ENCODE measurements at places on chromosomes 6 and 20. TPM values are rescaled to one million over a fixed set of nuclear protein-coding genes. Genes with fewer than 3 reads are reported as not detected.

DNA sequence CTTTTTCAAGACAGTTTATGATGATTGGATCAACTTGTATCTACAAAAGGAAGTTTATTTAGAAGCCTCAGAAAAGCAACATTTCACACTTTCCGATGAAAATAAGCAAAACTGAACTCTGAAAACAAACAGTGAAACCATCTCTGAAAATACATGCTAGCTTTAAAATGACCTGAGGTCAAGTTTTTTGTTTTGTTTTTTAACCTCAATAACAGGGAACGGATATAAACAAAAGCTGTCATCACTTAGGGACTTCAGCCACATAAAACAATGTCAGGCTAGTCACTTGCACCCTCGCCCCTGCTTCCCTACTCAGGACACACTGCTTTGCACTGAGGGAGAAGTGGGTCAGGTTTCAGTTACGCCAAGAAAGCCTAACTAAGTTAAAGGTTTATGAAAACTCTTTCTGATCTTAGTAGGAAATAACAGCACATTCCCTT is 11.6 kb downstream of the BACH2 start:
- no peak for DNase-seq
- H3K4me3 ChIP-seq: peak overlapping the region; percentile 71
- peaks cover 21% of the 10 kb centered on the region for H3K4me1 ChIP-seq
- peak overlapping the region; percentile 94 for H3K27ac ChIP-seq

DNA sequence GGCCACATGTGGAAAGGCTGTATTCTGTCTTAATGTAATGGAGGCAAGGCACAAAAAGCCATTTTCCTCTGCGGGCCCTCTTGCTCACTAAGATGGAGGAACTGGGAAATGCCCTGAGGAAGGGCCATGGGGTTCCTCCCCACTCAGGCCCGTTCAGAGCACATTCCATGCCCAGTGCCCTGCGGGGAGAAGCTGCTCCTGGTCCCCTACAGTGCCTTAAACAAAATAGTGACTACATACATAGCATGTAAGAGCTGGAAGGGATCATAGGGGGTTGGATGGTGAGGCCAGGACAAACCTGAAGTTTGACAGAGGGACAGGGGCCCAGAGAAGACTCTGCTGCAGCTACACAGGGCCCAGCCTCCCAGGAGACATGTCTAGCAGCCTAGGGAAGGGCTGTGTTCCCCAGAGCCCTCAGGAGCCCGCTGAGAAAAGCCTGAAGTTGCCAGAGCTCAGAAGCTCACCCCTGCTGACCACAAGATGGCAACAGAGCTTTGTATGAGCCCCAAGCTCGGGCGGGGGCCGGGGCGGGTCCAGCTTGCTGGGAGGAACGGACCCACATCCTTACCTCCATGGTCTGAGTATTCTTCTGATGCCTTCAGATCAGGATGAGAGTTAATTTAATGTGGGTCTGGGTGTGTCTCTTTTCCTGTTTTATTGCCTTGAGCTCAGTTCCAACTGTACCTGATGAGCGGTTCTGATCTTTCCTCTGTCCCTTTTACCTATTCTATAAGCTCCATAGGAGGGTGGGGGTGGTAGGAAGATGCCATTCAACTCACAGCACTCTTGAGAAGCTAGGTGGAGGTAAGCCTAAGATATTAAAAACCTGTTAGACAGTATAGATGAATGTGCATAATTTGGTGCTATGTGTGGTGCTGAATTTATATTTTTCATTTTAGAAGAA is 242.9 kb downstream of the CDC5L start:
- no peaks in the 10 kb centered on the region for H3K27me3 ChIP-seq
- H3K36me3 ChIP-seq: no peaks in the 10 kb centered on the region
- DNase-seq: no peak
- H3K4me1 ChIP-seq: peaks cover 13% of the 10 kb centered on the region

Gene PI3
- total RNA-seq: not detected

Gene DEFB124
- not detected for total RNA-seq

Gene DLK2
- total RNA-seq: not detected

Gene TASP1
- total RNA-seq: 9.0 TPM

- H3K27ac ChIP-seq: peak overlapping the region; percentile 44
- no peaks in the 10 kb centered on the region for H3K27me3 ChIP-seq
- no peak for DNase-seq
- H3K4me1 ChIP-seq: no peaks in the 10 kb centered on the region
- peaks cover 37% of the 10 kb centered on the region for H3K36me3 ChIP-seq
- no peak overlapping the region for H3K4me3 ChIP-seq
These were observed 46.1 kb downstream of the MYH7B start for GRCh38 chr20:35001596-35002362.

Gene PRDM13
- not detected for total RNA-seq

Gene ARMC12
- 1.3 TPM for total RNA-seq

GRCh38 chr6:41637194-41638001 is 870 bp upstream of the MDFI start:
- H3K36me3 ChIP-seq: peaks cover 4% of the 10 kb centered on the region
- DNase-seq: no peak
- H3K4me1 ChIP-seq: peaks cover 67% of the 10 kb centered on the region
- H3K27me3 ChIP-seq: no peaks in the 10 kb centered on the region

DNA sequence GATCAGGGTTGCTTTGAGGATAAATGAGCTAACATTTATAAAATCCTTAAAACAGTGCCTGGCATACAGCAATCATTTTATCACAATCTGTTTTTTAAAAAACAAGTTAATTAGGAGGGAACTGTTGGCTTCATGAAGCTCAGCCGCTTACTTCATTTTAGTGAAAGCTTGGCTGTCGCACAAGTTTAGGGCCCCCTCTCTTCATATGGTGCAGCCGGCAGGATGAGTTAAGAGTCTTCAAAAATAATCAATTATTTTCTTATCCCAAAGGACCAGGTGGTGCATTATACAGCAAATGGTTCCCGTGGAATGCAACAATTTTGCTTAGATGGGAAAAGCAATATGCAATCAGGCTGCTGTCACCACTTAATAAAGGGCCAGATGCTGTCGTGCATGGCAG is 57.4 kb upstream of the PROKR2 start:
- no peaks in the 10 kb centered on the region for H3K36me3 ChIP-seq
- H3K27ac ChIP-seq: no peak overlapping the region
- H3K4me3 ChIP-seq: no peak overlapping the region
- DNase-seq: no peak
- H3K27me3 ChIP-seq: no peaks in the 10 kb centered on the region
- H3K4me1 ChIP-seq: no peaks in the 10 kb centered on the region

DNA sequence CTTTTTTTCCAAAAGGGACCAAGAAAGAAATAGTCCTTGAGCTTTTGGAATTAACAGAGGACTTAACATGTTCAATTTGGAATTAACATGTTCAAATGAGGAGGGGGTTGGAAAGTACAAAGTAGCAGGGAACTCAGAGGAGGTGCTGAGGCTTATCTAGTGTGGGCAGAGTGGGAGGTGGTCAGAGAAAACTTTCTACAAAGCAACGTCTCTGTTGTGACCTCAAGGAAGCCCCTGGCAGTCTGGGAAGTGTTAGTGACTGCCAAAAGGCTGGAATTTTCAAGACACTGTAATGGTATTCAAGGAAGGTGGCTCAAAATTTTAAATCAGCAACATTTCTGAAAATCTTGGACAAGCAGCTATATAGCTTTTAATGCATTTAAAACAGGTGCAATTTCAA is 7.3 kb downstream of the ECI2 start:
- no peaks in the 10 kb centered on the region for H3K27me3 ChIP-seq
- no peak overlapping the region for H3K27ac ChIP-seq
- H3K4me1 ChIP-seq: peaks cover 16% of the 10 kb centered on the region
- H3K36me3 ChIP-seq: peaks cover 61% of the 10 kb centered on the region
- no peak for DNase-seq

DNA sequence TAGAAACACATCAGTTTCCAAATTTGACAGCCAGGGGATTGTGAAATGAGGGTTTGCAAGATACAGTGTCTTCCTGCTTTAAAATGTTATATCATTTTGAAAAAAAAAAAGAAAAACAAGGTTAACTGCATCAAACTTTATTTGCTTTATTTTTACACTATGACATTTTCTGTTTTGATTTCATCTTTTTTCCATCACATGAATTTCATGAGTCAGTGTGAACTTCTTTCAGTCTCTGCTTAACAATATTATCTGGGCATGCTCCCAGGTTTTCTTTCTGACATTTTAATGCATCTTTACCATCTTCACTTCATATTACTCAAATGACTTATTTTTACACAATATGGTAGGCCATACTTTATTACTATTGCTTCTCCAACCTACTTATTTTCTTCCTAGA is 1.9 kb downstream of the NCOA7 start:
- peak overlapping the region; percentile 87 for H3K27ac ChIP-seq
- peak overlapping the region; percentile 85 for H3K4me3 ChIP-seq
- DNase-seq: no peak
- peaks cover 55% of the 10 kb centered on the region for H3K4me1 ChIP-seq
- peaks cover 7% of the 10 kb centered on the region for H3K36me3 ChIP-seq

Gene NCR2
- total RNA-seq: not detected

Gene SCRT2
- total RNA-seq: not detected

GRCh38 chr20:48728042-48728825 is 99.6 kb downstream of the PREX1 start:
- H3K4me3 ChIP-seq: no peak overlapping the region
- H3K36me3 ChIP-seq: peaks cover 11% of the 10 kb centered on the region

Gene HMGCLL1
- not detected for total RNA-seq

Gene ARMH2
- not detected for total RNA-seq

- peak; percentile 85 for DNase-seq
- peak overlapping the region; percentile 82 for H3K27ac ChIP-seq
- no peaks in the 10 kb centered on the region for H3K27me3 ChIP-seq
- peaks cover 11% of the 10 kb centered on the region for H3K36me3 ChIP-seq
- H3K4me3 ChIP-seq: peak overlapping the region; percentile 90
These were observed 1.2 kb downstream of the AKAP12 start for GRCh38 chr6:151240791-151241642.

DNA sequence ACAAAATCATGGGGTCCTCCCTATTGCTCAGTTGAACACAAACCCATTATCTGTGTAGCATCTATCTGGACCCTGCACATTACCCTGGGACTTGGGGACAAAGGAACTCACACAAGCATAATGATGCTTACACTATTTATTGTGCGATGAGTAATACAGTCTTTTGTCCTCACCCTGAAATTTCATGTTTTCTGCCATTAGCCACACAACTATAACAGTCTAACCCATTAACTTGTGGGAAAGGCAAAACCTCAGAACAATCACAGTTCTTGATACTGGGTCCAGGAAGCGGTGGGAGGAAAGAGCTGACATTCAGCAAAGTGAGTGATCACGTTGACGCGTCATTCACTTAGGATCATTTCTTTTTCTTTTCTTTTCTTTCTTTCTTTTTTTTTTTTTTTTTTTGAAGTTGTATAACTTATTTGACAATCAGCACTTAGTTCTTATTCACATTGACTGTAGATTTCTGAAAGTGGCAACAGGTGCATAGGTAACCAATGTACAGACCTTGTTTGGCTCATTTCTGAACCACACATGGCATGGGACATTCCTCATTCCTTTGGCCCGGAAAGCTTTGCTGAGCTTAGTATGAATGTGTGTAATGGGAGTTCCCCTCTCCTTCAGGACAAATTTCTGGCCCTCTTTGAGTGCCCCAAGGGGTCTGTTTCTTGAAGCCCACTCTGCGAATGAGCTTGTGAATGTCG is 94.8 kb upstream of the CNKSR3 start:
- DNase-seq: no peak
- no peaks in the 10 kb centered on the region for H3K27me3 ChIP-seq
- no peak overlapping the region for H3K4me3 ChIP-seq
- H3K27ac ChIP-seq: no peak overlapping the region
- H3K36me3 ChIP-seq: no peaks in the 10 kb centered on the region

- DNase-seq: no peak
- H3K27ac ChIP-seq: no peak overlapping the region
- H3K4me1 ChIP-seq: peaks cover 34% of the 10 kb centered on the region
These were observed 264.1 kb downstream of the CDC5L start for GRCh38 chr6:44651604-44652003.

Gene XRN2
- 67.0 TPM for total RNA-seq

Gene SNAI1
- 13.0 TPM for total RNA-seq

GRCh38 chr6:71088166-71088565 is 131.3 kb upstream of the B3GAT2 start:
- no peak for DNase-seq
- H3K4me3 ChIP-seq: no peak overlapping the region
- H3K4me1 ChIP-seq: peaks cover 6% of the 10 kb centered on the region
- no peaks in the 10 kb centered on the region for H3K36me3 ChIP-seq
- no peak overlapping the region for H3K27ac ChIP-seq

Gene EIF2S2
- total RNA-seq: 87.9 TPM

Gene COL9A3
- total RNA-seq: 1.7 TPM

Gene ZSCAN31
- 6.2 TPM for total RNA-seq

- no peak for DNase-seq
- no peak overlapping the region for H3K27ac ChIP-seq
- H3K36me3 ChIP-seq: no peaks in the 10 kb centered on the region
These were observed 2.4 kb downstream of the TCF21 start for GRCh38 chr6:133891149-133891926.

Gene RIPOR2
- 4.8 TPM for total RNA-seq

- no peak overlapping the region for H3K4me3 ChIP-seq
- DNase-seq: no peak
- peaks cover 8% of the 10 kb centered on the region for H3K27me3 ChIP-seq
These were observed 501.3 kb downstream of the CD83 start for GRCh38 chr6:14618759-14619418.

DNA sequence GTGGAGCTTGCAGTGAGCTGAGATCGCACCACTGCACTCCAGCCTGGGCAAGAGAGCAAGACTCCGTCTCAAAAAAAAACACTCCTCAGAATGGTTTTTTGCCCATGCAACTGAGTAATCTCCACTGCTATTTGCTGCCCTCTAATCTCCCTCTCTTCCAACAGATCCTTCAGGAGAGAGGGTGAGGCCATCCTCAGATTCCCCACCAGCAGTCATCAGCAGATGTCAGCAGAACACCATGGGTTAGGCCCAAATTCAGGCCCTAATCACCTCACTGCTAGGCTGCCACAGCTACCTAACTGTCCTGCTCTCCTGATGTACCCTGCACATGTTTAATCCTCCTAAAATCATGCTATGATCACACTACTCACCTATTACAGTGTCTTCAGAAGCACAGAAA is 63.2 kb upstream of the BEND6 start:
- H3K4me1 ChIP-seq: peaks cover 27% of the 10 kb centered on the region
- H3K27ac ChIP-seq: peak overlapping the region; percentile 96

DNA sequence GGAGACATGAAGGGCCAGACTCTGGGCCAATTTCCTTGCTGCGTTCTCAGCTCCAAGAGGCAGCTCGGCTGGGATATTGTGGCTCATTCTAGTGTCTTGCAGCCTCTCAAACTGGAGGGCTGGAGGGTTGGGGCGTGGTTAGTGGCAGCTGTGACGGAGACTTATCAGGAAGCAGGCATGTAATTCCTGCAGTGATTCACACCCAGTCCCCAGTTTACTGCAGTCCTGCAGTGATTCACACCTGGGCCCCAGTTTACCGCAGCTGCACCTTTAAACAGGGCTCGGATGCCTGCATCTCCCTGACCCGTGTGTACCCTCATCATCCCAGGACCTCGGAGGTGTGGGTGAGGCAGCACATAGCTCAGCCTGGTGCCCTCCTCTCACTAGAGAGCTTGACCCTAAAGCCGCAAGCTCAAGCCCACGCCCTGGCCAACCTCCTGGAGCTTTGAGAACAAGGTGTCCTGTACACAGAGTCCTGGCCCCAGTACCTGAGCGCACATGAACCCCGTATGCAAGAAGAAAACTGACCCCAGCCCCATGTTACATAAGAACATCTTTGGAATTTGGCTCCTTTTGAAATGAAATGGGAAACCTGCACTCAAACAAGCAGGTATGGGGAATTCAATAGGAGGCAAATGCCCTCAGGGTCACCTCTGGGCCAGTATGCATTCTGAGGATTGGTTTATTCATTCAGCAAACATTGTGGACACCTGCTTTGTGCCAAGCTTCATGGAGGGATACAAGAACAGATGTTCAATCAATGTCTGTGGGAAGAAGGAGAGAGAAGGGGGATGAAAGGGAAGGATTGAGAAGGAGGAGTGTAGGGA is 55.3 kb upstream of the FAM83D start:
- H3K4me1 ChIP-seq: no peaks in the 10 kb centered on the region
- no peaks in the 10 kb centered on the region for H3K36me3 ChIP-seq
- no peak for DNase-seq
- peaks cover 30% of the 10 kb centered on the region for H3K27me3 ChIP-seq
- no peak overlapping the region for H3K27ac ChIP-seq

Gene AP5S1
- total RNA-seq: 24.3 TPM

Measured in osteocyte (in vitro differentiated cells).